ENCODE measurements at places on chromosomes 13 and 19.

- no peak for DNase-seq
These were observed at the start of gene TTC9B for GRCh38 chr19:40217934-40218890. TTC9B (minus strand) TSS chr19:40218384; CDS start chr19:40218381, 3 bp downstream.

DNA sequence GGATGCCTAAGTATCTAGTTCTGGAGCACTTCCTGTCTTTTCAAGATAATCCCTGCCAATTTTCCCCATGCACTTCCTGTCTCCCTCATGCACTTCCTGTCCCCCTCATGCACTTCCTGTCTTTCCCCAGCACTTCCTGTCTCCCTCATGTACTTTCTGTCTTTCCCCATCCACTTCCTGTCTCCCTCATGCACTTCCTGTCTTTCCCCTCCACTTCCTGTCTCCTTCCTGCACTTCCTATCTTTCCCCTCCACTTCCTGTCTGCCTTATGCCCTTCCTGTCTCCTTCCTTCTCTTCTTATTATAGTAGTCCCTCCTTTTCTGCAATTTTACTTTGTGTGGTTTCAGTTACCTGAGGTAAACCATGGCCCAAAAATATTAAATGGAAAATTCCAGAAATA is 3.0 kb upstream of the TNNT1 start:
- no peak for DNase-seq

- DNase-seq: no peak
These were observed 705.4 kb downstream of the SLITRK6 start for GRCh38 chr13:85093808-85094207.

DNA sequence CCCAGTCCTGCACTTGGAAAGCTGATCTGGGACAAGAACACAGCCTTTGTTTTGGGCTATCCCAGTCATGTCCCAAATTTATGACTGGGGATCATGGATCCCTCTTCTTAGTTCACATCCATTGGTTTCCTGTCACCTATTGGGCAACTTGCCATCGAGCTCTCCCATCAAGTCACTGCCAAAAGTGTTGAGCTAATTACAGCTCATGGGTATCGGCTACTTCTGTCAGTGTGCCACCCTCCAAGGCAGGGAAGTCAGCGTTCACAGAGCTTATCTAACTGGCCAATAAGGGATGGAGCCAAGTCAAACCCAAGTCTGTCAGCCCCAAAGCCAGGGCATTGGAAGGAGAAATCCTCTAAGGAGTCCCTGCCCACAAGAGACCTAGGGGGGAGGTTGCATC is 53.2 kb upstream of the KATNAL1 start:
- DNase-seq: no peak

- DNase-seq: no peak
These were observed 2.5 kb downstream of the KIR2DL4 start for GRCh38 chr19:54805665-54806515.

DNA sequence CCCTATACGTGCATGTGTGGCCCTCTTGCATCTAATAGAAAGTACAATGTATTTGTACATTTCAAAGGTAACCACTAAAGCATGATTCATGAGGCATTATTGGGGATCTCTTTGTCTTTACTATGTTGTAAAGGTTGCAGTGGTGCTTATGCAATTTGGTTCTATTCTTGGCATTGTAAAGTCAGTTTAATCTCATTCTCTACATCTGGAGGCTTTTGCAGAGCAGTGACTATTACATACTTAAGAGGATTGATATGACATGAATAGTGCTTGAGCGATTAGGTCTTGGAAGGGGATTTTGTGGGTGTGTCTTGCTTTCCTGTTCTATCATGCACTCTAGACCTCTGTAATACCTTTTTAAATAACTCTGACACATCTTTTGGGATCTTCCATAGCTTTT is 610.0 kb downstream of the EFNB2 start:
- no peak for DNase-seq

DNA sequence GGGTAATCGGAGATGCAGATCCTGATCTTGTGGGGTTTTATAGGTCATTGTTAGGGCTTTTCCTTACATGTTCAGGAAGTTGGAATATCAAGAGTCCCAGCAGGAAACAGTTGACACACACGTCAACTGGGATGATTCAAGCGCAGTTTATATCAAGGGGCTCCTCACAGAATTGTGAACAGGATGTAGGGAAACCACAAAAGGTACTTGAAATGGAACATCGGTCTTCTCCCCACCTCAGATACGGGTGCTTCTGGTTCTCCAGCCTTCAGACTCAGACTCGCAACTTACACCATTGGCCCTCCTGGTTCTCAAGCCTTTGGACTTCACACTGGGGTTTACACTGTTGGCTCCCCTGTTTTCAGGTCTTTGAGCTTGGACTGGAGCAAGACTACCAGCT is 19.5 kb downstream of the ZNF557 start:
- DNase-seq: no peak

DNA sequence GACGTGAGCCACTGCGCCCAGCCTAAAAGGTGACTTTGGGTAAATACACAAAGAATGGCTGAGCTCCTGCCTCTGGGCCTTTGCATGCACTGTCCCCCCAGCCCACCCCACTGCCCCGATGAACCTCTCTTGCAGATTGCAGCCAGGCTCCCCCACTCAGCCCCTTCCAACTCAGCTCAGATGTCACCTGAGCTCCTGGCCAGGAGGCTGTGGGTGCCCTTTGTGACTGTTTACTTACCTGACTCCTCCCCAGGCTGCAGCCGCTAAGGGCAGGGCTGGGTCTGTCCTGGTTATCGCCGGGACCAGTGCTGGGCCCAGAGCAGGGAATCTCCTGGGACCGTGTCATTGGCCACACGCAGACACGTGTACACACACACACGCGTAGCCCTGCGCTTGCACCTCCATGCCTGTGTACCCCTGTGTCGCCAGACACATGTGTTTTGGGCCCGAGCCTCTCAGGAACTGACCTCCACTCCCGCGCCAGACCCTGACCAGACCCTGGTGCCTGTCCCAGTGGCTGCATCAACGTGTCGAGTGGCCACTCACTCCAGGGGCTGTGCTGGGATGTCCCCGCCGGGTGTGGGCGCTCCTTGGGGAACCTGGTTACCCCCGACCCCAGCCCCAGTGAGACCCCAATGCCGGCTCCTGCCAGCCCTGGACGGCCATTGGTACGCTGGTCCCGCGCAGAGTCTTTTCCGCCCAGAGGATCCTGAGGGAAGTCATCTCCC is 18.7 kb downstream of the EFNA2 start:
- DNase-seq: no peak

DNA sequence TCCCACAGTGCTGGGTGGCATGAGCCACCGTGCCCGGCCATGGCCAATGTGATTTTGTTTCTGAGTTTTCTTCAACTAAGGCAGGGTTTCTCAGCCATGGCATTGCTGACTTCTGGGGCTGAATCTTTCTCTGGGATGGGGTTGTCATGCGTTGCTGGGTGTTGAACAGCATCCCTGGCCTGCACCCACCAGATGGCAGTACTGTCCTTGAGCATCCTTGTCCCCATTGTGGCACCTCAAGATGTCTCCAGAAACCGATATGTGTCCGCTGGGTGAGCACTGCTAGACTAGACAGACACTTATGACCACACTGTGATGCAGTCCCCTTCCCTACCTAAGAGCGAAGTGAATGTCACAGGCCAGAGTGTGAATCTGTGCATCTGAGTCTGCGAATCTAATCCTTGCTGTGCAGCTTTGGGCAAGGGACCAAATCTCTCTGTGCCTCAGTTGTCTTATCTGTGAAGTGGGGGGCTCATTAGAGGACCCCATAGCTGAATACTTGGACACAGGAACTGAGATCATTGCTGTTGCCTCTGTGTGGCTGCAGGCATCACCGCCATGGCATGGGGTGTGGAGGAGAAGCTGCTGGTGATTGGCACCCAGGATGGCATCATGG is 50.3 kb upstream of the SIN3B start:
- no peak for DNase-seq

GRCh38 chr19:48685583-48685982 is 10.2 kb upstream of the FUT2 start:
- DNase-seq: no peak

DNA sequence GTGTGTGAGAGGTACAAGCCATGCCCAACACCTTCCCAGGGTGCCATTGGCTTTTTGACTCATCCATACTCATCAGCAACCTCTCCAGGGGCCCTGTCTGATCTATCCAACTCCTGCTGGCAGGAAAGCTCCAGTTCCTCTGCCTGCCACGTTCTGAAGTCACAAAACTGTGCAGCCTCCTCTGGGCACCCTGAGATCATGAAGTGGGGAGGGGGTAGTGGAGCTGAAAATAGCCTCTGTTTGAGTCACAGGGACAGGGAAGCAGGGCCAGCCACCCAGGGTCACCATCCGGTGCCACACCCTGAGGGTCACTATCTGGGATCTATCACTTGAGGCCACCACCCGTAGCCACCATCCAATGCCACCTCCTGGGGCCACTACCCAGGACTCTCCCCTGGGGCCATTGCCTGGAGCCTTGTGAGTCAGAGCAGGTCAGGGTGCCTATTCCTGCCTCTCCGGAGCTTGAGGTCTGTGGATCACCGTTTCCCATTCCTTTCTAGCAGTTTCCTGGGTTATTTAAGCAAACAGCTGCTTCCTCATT is 172.1 kb downstream of the NUFIP1 start:
- no peak for DNase-seq
